ENCODE measurements at places on chromosomes 7 and 10. TPM values are rescaled to one million over a fixed set of nuclear protein-coding genes. Genes with fewer than 3 reads are reported as not detected.

Gene RBP3
- total RNA-seq: not detected

Gene EVX1
- not detected for total RNA-seq

- DNase-seq: no peak
These were observed 40.4 kb upstream of the ABLIM1 start for GRCh38 chr10:114698271-114699061.

Gene ZNF117
- 0.08 TPM for total RNA-seq

All from HT1080 (cell line).